ENCODE measurements at places on chromosomes 3 and 15. TPM values are rescaled to one million over a fixed set of nuclear protein-coding genes. Genes with fewer than 3 reads are reported as not detected.

GRCh38 chr15:34708422-34708821 lies 46.4 kb downstream of the GJD2 start:
- peak; percentile 58 for DNase-seq

DNA sequence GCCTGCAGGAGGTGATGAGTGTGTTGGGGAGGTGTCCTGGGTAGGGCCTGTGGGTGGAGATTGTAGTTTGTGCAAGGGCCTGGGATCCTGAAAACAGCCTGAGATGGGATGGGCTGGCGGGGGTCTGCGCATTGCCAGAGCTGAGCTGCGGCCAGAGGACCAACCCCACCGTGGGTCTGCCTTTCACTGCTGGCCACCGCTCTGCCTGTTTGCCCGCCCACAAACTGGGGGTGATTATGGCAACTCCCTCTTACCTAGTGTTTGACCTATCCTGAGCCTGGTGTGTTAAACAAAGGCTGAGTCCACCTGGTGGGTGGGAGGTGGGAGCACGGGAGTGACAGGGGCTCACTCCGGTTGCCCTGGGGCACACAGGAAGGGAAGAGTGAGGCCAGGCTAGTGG lies 9.8 kb downstream of the ABTB1 start:
- DNase-seq, result no peak

The GXYLT2 gene
- total RNA-seq, result 47.8 TPM

DNA sequence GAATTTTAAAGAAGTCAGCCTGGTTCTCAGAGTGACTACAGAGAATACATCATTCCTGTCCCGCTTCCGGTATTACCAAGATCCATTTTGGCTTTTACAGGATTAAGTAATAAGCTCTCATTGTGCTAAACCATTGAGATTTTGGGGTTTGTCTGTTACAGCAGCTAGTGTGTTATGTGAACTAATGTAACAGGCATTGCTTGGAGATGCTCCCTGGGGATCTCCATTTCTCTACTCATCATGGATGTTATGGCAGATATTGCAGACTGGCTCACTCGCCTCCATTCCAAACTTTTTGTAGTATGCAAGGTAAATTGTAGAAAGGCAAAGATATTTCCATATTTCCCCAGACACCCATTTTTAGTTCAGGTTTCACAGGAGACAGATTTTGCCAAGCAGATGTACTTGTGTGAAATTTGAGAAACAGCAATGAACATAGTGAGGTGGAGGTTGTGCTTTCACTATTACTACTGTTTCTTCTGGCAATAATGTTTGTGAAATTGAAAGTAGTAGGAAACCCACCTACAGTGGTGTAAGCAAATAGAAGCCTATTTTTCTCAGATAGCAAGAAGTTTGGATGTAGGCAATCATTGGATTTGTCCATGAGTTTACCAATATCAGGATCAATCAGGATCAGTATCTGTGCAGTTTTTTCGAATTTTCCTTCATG lies 177.1 kb upstream of the GALNT15 start:
- DNase-seq, result no peak

GRCh38 chr3:141537856-141538255 lies 51.0 kb downstream of the RASA2 start:
- peak; percentile 25 for DNase-seq

DNA sequence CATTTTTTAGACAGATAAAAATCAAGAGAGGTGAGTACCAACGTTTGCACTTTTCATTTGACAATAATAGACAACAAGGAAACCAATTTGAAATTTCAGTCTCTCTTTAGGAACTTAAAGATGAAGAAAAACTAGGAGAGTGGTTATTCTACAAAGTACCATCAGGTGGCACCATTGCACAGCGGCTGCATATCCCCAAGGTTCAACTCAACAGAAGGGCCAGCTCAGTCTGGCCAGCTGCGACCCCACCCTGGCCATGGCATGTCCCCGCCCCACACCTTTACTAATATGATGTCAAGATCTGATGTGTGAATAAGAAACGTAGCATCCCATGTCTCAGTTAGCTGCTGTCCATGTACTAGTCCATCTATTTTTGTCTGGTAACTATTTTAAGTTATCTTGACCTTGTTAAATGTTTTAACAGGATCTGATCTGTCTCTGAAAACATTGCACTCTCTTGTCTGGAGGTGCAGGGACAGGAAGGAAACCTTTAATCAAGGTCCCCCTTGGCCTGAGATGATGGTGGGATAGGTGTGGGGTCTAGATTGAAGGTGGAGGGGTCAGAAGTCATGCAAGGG lies 35.5 kb upstream of the CGNL1 start:
- DNase-seq, result peak; percentile 82

The TMEM212 gene
- not detected for total RNA-seq

DNA sequence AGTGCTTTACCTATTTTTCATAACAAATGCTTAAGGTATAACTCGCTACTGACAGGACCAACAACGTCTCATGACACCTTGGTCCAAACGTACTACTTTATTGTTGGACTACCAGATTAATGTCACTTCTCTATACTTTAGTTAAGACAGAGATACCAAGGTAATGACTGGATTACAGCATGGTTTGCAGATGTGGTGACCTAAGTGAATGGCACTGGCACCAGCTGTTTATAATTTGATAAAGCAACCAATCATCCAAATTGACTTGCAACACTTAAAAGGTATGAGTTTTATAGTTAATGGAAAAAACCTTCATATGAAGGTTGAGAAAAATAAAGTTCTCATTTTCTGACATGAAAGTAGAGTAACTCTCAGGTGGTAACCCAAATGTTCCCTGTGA lies 209.0 kb downstream of the NEK10 start:
- DNase-seq, result no peak

GRCh38 chr15:47618241-47618640 lies 99.1 kb upstream of the SEMA6D start:
- no peak for DNase-seq

DNA sequence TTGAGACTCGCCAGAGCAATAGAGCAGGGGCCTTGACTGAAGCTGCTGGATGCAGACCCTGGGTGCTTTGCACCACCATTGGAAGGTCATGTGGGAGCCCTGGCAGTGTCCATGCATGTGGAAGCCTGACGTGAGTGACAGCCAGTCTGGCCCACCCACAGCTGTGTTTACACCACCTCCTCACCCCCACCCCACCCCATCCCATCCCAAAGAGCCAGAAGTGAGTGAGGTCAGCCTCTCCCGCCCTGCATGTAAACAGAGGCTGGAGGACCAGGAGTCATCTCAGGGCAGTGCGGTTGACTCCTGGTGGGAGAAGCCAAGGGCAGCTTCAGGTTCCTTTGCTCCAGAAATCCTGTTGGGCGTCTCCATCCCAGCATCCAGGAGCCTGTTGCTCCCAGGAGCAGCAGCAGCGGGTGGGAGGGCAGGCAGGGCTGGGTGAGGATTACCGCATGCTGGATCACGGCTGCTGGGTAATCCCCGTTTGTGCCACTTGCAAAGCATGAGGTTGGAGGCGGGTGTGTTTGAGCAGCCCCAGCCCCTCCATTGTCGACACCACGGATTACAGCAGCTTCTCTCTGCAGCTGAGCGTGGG lies 44.6 kb downstream of the CORO2B start:
- peak; percentile 64 for DNase-seq

DNA sequence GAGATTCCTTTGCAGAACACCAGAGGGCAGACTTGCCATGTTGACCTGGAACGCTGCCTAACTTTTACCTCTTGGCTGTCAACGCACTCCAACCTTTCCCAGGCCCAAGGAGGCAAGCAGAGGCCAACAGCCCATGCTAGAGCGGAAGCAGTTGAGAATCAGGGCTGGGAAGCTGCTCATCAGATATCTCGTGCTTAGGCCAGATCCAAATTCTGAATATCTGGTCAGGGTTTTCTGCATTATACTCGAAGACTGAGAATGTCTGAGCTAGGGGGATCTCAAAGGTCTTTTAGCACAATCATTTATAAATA lies 2.5 kb downstream of the XIRP1 start:
- peak; percentile 72 for DNase-seq

DNA sequence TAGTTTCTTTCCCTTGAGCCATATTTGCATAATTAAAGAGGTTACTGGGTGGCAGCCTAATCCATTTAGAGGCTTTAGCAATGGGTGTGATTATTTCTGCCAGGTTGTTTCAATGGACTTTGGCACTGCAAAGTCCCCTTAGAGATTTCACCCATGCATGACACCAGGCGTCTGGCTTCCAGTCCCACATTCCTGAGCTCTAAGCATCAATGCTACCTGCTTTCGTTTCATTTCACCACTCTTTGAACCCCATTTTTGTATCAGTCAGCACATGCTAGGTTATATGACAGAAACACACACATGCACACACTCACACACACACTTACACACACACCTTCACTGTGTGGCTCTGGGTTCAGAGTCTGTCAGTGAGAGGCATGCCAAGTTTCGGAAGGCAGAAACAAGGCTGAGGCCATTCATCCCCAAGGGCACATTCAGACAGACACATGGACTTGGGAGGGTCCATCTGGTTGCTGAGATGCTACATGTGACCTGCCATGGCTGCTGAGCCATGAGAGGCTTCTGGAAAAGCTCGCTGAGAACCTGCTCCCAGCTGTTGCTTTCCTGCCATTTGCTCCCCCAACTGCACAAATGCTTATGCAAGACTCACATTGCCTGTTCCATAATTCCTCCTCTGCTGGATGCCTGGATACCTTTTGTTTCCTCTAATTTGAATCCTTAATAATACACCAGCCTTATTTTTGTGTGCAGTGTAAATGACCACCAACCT lies 354.1 kb downstream of the GABRG3 start:
- no peak for DNase-seq

The XCR1 gene
- total RNA-seq, result not detected

DNA sequence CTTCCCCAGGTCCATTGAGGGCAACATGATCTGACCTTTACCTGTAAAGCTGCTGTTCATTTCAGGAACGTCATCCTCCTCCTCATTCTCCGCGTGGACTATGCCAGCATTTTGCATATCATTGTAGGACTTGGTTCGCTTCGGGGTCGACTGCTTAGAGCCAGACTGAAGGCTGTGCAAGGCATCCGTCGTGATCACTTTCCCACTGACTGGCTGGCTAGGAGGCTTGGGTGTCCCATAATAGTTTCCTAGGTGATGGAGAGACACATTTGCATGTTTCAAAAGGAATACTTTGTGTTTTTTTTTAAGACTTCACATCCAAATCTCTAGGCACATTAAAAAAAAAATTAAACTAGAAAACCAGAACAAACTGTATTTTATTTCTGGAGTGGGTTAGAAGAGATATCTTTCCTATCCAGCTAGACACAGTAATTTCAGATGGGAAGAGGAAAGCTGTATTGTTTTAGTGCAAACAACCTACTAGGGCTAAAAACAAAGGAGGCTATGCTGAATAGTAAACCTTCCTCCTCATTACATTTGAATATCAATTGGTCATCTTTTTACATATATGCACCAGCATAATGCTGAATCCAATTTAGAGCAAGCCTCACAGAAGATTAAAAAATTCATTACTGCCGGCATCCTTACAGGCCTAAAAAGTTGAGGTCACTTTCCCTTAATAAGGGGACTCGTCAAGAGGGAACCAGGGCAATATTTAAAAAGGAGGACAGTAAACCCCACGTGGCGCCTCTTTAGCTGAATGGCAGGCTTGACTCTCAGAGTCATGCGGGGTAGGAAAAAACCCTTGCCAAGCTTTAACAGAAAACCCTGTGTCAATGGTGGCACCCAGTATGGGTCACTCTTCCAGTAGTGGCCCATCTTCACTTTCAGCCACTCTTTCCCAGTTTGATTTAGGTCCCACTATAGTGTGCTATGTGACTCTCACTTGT lies 559.9 kb downstream of the MAGI1 start:
- no peak for DNase-seq

- no peak for DNase-seq
These were observed 236.2 kb downstream of the TLE3 start for GRCh38 chr15:69861331-69862171.

- DNase-seq, result no peak
These were observed 26.5 kb upstream of the XXYLT1 start for GRCh38 chr3:195297446-195297845.

The HEMK1 gene
- 5.0 TPM for total RNA-seq

GRCh38 chr3:10192953-10193691 lies 28.4 kb downstream of the IRAK2 start:
- DNase-seq, result peak; percentile 75

GRCh38 chr3:64021922-64022321 lies 1.4 kb downstream of the PSMD6 start:
- DNase-seq, result no peak

DNA sequence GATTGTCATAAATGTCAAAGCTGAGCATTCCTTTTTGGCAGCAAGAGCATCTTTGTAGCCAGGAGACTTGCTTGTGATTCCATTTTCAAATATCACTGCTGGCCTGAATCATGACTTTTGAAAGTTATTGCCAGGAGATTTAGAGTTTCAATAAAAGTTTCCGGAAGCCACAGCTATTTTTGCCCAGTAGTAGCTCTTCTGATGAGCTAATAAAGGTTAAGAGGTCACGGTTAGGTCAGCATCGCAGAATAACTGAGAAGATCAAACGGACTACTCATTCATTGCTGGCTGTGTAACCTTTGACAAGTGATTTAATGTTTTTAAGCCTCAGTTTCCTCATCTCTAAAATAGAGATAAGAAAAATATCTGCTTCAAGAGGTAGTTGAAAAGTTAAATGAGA lies 105.1 kb upstream of the ETV5 start:
- DNase-seq, result no peak

DNA sequence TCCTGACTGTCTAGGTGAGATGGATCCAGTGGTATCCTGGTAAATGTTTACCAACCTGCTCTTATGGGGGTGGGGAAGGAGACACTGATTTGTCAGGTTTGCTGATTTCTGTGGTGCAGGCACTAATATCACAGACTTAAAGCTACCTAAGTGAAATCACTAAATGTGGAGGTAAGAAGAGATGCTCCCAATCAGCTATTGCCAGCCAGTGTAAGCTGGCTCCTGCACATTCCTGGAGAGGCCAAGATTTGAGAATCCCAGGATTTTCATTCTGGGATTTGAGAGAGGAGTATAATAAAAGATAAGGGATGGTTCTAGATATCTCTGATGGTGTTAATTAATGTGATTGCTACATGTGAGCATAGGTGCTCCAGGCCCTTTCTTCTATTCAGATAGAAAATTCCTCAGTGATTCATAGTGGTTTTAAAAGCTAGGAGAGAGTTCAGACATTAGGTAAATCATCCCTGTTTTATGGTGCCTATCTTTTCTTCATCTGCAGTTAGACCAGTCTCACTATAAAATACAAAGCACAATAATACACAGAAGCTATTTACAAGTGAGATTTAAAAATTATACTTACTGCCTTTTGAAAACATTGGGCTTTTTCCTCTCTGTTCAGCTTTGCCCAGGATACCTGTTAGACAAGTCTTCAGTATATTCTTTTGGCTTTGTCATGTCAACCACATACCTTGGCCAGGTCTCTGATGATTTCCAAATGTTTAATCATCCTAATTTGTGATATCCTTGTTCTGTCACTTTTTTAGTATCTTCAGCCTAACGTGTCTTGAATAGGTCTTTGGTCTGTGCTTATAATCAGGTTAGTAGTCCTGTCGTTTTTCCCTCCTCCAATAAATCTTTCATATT lies 90.9 kb downstream of the MBNL1 start:
- no peak for DNase-seq

GRCh38 chr15:99118801-99119546 lies 14.1 kb downstream of the SYNM start:
- no peak for DNase-seq

DNA sequence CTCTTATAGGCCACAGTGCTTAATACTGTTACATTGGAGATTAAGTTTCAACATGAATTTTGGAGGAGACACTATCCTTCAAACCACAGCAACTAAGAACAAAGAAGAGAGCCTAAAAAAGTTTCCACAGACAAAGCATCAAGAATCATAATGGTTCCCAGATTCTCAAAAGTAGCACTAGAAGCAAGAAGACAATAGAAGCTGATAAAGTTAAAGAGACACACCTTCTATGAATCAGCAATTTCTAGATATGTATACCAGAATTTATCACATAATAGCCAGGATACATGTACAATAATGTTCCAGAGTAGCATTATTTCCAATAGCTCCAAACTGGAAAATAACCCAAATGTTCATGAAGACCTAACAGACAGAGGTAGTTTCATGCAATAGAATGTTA lies 12.2 kb downstream of the NKIRAS1 start:
- peak; percentile 59 for DNase-seq
